ENCODE measurements at places on chromosomes 16 and 17.
A peak's percentile ranks its signal among the peaks of the same experiment; 100 is the strongest.

- H3K4me3 ChIP-seq, result no peak overlapping the region
- DNase-seq, result no peak
- H3K27me3 ChIP-seq, result no peaks in the 10 kb centered on the region
- H3K27ac ChIP-seq, result no peak overlapping the region
- no peaks in the 10 kb centered on the region for H3K36me3 ChIP-seq
- no peaks in the 10 kb centered on the region for H3K4me1 ChIP-seq
Measured at GRCh38 chr17:58186591-58186990, 5.9 kb upstream of the EPX start.

GRCh38 chr16:75908331-75909117, 182.2 kb upstream of the CPHXL start:
- no peak overlapping the region for H3K4me3 ChIP-seq
- peaks cover 2% of the 10 kb centered on the region for H3K27me3 ChIP-seq
- DNase-seq, result no peak
- no peaks in the 10 kb centered on the region for H3K36me3 ChIP-seq

DNA sequence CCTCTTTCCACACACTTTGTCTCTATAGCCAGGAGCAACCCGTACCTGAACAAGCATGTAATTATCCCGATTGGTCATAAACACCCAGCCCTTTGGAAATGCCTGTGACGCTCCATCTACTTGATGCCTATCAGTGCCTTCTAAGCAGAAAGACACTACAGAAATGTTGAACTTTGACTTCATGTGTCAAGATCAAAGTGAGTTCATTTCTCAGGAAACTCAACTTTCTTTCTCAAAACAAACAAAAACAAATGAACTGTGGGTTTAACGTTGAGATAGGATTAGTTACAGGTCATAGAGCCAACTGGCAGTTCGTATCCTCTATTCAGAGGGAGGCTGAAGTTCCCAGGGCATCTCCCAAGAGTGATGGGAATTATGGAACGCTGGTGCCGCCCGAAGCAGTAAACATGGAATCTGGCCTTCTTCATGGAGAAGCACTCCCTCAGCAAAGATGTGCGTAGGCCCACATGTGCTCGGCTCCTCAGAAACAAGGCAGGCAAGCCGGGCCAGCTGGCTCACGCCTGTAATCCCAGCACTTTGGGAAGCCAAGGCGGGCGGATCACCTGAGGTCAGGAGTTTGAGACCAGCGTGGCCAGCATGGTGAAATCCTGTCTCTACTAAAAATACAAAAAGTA, 9.5 kb downstream of the SLC6A4 start:
- H3K4me3 ChIP-seq, result no peak overlapping the region
- H3K4me1 ChIP-seq, result no peaks in the 10 kb centered on the region
- H3K36me3 ChIP-seq, result no peaks in the 10 kb centered on the region
- no peak overlapping the region for H3K27ac ChIP-seq
- DNase-seq, result no peak

GRCh38 chr16:30473231-30474073, 910 bp downstream of the ITGAL start:
- DNase-seq, result no peak
- H3K27ac ChIP-seq, result peak overlapping the region; percentile 87
- H3K4me1 ChIP-seq, result peaks cover 77% of the 10 kb centered on the region
- H3K27me3 ChIP-seq, result no peaks in the 10 kb centered on the region

DNA sequence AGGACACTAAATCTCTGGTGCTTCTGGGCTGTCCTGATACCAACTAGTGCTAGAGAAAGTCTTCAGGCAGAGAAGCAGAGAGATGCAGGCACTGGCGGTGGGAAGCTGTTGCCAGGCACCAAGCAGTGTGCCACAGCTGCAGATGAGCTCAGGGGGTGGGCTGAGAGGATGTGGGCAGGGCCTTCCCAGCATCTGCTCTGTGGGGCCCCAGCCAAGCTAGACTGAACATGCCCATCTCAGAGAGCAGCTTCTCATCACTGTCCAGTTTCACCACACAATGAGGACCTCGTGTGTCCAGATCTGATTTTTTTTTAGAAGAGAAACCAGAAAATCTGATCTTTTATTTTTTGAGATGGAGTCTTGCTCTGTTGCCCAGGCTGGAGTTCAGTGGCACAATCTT, 17.1 kb downstream of the PSKH1 start:
- H3K36me3 ChIP-seq, result peaks cover 22% of the 10 kb centered on the region
- no peak overlapping the region for H3K4me3 ChIP-seq
- H3K27me3 ChIP-seq, result no peaks in the 10 kb centered on the region

All from CD4-positive, CD25-positive, alpha-beta regulatory T cell (primary cell).